ENCODE measurements at places on chromosomes 5 and 9. TPM values are rescaled to one million over a fixed set of nuclear protein-coding genes. Genes with fewer than 3 reads are reported as not detected.

DNA sequence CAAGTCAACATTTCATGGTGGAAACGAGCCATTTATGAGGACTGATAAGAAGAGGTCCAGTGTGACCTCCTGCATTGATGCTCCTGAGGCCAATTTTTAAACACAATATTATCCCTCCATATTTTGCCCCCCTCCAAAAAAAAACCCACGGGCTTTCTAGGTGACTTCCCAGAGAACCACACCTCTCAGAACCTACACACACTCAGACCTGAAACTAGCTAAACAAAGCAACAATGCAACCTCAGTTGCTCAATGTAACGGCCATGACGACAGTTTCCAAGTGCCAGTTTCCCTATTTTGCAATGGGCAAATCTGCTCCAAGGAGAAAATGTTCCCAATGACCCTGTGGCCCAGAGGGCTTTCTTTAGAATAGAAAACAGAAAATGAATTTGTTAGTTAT is 3.5 kb downstream of the NRG2 start:
- no peak for DNase-seq

The SPINK7 gene
- total RNA-seq, result not detected

The GARIN3 gene
- not detected for total RNA-seq

The ITGA1 gene
- total RNA-seq, result 62.3 TPM

GRCh38 chr9:11779971-11780370 is 913.2 kb upstream of the TYRP1 start:
- DNase-seq, result no peak

DNA sequence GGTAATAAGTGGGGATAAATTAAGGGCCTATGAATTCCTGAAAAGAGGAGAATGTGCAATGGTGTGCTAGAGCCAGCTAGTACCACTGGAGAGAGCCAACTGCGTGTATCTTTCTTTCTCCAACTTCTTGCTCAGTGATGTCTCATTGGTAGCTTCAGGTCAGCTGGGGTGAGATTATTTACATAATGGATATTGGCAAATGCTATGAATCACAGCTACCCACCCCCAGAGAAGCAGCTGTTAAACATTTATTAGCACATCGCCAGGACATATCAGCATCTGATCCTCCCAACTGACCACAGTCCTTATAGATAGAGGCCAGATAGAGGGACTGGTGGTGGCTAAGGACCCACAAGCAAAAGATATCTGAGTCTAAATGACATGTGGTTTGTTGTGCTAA is 421.3 kb downstream of the ACTL7B start:
- no peak for DNase-seq

The RUSC2 gene
- 40.2 TPM for total RNA-seq

DNA sequence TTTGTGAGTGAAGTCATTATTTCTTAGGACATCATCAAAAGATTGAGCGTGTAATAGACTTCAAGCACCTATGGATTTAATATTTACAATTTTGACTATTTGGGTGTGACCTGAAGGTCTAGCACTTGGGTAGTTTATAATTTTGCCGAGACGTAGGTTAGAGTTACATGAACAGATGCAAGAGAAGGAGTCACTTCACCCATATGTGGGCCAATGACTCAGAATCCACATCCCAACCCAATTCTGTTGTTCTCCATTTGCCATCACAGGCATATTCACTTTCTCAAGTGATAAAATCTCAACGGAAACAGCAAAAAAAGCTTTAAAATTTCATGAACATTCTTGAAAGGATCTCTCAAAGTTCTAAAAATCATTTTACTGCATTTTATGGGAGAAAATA is 12.1 kb upstream of the ERAP1 start:
- no peak for DNase-seq

DNA sequence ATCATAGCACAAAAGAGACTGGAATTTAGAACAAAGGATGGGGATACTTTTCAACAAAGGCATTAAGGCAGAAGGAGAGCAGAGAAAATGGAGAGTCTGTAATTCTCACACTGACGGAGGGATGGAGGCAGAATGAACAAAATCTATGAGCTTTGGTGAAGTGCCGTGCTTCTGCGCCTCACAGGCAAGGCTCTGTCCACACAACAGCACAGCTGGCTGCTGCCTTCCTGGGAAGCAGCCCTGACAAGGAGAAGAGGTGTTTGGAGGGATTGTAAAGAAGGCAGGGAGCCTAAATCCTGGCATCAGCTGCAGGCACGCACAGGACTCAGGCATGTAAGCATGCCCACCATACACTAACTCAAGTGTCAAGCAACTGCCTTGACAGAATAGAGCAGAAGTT is 485.2 kb upstream of the KIF2A start:
- DNase-seq, result no peak

DNA sequence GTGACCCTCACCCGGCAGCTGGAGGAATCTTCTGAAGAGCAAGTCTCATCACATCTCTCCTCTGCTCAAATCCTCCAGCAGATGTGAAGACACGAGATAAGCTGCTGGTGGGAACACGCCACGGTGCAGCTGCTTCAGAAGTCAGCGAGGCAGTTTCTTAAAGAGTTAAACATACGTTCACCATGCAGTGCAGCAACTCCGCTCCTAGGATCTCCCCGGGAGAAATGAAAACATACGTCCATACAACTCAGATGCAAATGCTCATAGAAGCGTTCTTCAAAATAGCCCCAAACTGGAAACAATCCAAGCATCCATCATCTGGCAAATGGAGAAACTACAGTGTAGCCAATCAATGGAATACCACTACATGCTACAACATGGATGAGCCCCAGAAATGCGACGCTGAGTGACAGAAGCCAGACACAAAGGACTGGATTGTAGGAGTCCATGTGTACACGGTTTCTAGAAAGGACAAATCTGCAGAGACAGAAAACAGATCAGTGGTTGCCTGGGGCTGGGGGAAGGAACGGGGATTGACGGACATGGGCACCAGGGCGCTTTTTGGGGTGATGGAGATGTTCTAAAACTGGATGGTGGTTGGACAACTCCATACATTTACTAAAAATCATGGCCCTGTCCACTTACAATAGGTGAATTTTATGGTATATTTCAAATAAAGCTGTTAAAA is 150.6 kb downstream of the COL23A1 start:
- peak; percentile 82 for DNase-seq

GRCh38 chr5:82105457-82105856 is 133.6 kb downstream of the ATG10 start:
- DNase-seq, result no peak

DNA sequence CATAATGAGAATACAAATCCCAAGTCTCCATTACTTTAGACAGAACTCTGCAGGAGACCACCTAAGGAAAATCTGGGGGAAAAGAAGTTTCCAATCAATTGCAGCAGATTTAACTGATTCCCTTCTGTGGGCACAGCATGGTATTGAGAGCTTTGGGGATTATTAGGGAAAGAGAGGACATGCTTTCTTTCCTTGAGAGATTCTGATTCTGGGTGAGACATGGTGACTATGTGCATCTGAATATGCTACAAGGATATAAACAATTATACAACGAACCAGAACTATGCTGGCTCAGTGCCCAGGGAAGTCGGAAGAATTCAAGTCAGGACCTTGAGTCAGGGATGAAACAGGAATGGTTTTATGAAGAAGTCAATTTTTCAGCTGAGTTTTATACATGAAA is 183.7 kb downstream of the PDE4D start:
- no peak for DNase-seq

- no peak for DNase-seq
Measured at GRCh38 chr5:37701868-37702267, 138.0 kb downstream of the GDNF start.

The HAVCR2 gene
- total RNA-seq, result 14.9 TPM

The SV2C gene
- total RNA-seq, result not detected

GRCh38 chr5:136128481-136128880 is 4.2 kb upstream of the SMAD5 start:
- no peak for DNase-seq

DNA sequence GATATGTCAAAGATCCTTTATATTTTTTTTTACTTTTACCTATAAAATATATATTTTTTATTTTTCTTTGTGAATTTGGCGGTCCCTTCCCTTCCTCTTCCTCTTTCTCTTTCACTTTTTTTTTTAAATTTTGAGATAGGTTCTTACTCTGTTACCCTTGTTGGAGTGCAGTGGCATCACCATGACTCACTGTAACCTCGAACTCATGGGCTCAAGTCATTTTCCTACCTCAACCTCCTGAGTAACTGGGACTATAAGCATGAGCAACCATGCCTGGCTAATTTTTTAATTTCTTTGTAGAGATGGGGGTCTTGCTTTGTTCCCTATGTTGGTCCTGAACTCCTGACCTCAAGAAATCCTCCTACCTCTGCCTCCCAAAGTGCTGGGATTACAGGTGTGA is 258.0 kb upstream of the CLINT1 start:
- no peak for DNase-seq

GRCh38 chr9:89277043-89277442 is 34.0 kb upstream of the CKS2 start:
- no peak for DNase-seq

DNA sequence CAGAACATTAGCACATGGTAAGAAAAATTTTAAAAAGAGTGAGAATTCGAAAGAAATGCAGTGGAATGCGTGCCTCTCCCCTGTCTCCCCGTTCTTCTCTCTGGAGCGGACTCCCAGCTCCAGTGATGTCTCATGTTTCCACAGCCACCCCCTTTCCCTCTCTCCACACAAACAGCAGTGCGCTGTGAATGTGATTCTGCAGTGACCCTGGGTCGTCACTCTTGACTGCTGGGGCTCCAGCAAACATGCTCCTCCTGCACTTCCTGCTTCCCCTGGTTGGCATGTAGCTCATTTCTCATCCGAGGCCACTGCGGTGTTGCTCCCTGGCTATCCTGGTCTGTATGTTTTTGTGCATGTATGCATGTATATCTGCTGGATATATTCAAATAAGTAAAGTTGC is 13.3 kb downstream of the PHF2 start:
- no peak for DNase-seq

The SURF6 gene
- total RNA-seq, result 15.8 TPM

DNA sequence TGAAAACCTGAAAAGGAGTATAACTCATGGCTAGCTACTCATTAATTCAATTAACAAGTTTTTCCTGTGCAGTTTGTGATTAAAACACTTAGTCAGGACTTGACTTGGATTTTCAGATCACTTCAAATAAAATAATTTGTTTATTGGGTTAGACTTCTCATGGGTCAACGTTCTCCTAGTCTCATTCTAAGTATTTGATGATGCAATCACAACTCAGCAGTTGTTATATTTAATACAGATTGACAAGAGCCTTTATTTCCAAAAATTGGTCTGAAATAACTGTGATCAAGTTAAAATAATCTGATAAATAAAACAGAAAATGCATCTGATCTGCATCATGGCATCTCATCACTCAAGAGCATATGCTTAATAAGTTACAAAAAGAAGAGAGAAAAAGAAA is 113.9 kb downstream of the FGF10 start:
- no peak for DNase-seq

DNA sequence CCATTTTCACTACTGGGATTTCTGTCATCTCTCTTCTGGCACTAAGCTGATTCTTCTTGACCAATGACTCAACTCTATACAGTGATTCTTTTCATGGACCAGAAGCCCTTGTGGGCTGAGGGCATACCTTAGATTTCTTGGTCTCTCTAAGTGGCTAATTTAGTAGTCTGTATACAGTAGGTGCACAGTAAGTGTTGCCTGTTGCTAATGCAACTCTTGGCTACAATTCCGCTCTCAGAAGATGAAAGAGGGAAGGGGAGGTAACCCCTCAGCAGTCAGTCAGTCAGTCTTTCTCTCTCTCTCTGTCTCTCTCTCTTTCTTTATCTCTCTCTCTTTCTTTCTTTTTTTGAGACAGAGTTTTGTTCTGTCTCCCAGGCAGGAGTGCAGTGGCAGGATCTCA is 115.1 kb upstream of the PANK3 start:
- no peak for DNase-seq

- DNase-seq, result no peak
Measured at GRCh38 chr9:130129432-130130061, 42.7 kb upstream of the NCS1 start.

The PCDHGA8 gene
- total RNA-seq, result 0.87 TPM

The AQP7 gene
- 323 TPM for total RNA-seq

GRCh38 chr5:16891033-16891432 is 45.1 kb downstream of the MYO10 start:
- no peak for DNase-seq

The UNC13B gene
- 29.0 TPM for total RNA-seq

The PCSK5 gene
- 79.6 TPM for total RNA-seq

The TAF11L12 gene
- not detected for total RNA-seq

DNA sequence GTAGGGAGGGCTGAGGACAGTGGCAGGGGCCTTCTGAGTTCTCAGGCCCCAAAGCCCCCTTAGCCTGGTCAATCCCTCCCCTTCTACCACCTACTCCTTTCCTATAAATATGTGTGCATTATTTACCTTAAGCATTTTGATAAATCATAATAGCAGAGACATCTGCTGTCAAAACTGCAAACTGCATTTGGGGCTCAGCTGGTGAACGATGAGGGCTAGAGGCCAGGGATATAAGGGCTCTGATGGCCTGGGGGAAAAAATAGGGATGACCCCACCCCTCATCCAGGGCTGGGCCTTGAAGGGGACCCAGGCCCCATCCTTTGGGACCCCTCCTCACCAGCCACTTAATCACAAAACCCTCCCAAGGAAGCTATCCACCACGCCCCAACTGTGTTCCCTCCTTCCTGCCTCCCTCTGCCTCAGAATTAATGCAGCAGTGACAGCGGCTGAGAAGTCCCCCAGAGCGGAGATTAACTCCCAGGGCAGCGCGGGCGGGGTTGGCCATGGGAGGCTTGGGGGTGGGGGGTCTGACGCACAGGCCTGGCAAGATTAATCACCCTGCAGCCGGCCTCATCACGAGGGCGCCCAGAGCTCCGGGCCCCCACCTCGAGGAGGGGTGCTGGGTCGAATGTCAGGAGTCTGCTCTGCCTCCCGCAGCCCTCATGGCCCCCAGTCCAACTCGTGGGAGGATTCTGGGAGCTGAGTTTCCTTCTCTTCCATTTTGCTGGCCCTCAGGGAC is 42.1 kb downstream of the CXXC5 start:
- no peak for DNase-seq

DNA sequence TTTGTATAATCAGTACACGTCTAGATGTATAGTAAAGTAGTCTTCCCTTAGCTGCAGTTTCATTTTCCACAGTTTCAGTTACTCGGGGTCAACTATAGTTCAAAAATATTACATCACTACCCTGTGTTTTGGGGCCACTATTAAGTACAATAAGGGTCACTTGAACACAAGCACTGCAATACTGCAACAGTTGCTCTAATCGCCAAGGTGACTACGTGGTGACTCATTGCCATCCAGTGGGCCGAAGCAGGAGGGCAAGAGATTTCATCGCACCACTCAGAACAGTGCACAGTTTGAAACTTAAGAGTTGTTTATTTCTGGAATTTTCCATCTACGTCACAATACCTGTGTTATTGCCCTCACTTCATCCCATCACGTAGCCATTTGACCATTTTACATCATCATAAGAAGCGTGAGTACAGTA is at the start of gene ARL14EPL:
TSS of gene ARL14EPL (plus strand) at position 379 of the 424 bp plus-strand sequence. CDS start 18,994 bp downstream, outside the sequence.
- no peak for DNase-seq
